Right forelimb (tissue), 1 donor: ENCODE measurements at places on chromosomes 5 and 9.

- no peak for DNase-seq
Measured at GRCh38 chr9:33619666-33620404, 95.8 kb downstream of the ANKRD18B start.

- DNase-seq: no peak
Measured at GRCh38 chr9:104269996-104270963, 176.2 kb downstream of the SMC2 start.

- DNase-seq: no peak
Measured at GRCh38 chr5:107551088-107551487, 119.6 kb downstream of the EFNA5 start.

GRCh38 chr9:113772121-113772810 is 103.8 kb upstream of the ZNF618 start:
- DNase-seq: peak; percentile 62

DNA sequence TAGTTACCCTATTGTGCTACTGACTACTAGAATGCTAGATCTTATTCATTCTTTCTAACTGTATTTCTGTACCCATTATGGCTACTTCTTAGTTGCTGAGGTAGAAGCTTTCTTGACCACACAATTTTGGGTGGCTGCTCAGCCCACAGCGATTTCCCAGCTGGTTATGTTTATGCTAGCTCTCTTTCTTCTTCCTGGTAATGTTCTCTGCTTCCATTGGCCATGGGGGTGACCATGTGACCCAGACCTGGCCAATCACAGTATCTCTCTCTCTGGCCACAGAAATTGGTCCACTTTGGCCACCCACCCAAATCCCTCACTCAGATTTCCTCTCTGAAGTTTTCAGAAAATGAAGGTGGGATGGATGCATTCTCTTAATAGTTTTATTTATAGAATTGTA is 427.9 kb upstream of the CLINT1 start:
- no peak for DNase-seq

- DNase-seq: no peak
Measured at GRCh38 chr9:23302281-23302680, 523.8 kb downstream of the ELAVL2 start.

DNA sequence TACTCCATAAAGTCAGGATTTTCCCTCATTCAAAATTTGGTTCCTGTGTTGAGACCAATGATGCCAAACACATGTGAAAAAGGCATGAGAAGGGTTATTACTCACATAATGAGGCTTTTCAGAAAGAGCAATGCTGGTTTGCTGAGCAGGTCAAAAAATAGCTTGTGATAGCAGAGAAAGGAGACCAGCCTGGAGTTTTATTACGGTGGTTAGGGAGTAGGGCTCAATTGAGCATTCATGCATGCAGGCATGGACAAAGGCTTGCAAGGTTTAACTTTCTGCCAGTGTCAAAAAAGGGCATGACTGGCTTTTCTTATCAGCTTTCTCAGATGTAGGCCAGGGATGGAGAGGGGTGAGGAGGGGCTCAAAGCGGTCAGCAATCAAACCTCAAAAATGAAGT is 628.3 kb downstream of the DNAH5 start:
- no peak for DNase-seq

DNA sequence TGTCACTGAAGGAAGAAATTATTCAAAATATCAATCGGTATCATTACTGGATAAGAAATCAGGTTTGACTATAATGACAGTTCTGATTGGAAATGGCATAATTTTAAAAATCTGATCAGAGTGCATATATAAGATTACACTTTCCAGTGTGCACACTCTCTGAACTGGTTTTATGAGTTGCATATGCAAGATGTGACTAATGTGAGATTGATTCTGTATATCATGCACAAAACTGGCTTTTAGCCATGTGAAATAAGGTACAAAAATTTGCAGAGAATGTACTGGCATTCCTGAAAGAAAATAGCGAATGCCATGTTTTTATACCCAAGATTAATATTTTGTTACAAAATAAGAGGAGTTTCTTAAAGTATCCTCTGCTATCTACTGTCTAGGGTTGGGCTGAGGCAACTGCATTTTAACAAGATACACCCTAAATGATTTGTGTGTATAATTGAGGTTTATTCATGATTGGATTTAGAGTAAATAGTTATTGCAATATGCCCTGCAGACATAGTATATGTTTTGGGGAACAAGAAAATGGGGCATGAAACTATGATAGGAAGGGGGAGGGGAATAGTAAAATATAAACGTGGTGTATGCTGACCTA is 70.7 kb downstream of the LNPEP start:
- no peak for DNase-seq

- DNase-seq: no peak
Measured at GRCh38 chr9:135186248-135187164, 99.0 kb downstream of the OLFM1 start.

DNA sequence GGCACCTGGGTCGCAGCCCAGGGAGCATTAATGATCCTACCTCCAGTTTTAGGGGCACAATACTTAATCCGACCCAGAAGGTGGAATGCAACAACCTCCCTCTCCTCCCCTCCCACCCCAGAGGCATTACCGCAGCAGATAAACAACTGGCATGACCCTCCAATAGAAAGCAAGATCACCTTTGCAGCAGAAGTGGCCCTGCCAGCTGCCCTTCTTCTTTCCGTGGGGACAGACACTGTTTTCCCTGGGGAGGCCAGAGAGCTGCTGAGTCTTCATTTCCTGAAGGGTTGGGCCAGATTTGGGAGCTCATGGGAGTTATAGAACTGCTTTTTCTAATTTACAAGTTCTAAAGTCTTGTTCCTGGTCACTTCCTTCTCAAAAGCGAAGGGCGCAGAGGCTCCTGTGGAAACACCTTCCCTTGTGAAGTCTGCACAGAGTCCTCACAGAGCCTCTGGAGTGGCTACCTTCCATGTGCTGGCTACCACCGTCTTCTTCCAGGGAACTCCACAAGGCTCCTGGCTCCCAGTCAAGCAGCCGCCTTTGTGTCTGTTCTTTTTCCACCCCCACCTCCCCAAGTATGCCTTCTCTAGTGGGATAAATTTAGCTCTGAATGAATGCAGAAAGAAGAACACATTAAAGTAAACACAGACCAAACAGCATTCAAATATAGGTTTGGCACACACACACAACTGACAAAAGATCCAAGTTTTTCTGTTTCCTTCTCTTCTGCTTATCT is 8.0 kb upstream of the PALM2AKAP2 start:
- peak; percentile 62 for DNase-seq

GRCh38 chr5:45521067-45521466 is 175.1 kb downstream of the HCN1 start:
- no peak for DNase-seq

- no peak for DNase-seq
Measured at GRCh38 chr9:89439571-89439970, 58.3 kb downstream of the SEMA4D start.

DNA sequence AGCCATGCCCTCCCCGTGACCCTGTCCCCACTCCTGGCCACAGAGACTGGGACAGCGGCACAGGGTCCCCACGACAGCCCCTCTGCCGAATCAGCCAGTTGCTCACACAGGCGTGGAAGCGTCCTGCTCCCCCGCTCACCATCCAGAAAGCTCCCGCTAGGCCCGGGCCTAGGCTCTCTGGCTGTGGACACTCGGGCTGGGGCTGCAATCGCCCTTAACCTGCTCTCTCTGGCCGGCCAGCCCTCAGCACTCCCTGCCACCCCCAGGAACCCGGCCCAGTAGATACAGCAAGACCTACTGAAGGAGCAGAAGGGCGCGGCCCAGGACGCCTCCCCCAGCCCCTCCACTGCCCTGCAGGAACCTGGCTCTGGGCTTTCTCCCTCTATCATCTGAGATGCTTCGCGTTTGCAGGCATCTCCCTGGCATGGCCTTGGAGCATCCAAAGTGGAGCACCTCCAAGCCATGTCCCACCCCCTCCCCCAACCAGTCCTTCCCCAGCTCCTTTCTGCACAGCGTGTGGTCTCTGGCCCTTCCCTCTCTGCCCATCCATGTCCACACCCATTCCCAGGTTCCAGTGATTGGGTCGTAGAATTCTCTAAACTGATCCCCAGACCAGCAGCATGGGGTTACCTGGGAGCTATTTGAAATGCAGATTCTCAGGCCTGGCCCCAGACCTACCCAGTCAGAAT is 113.7 kb upstream of the LMX1B start:
- no peak for DNase-seq

- DNase-seq: peak; percentile 63
Measured at GRCh38 chr5:172503925-172504700, 49.8 kb upstream of the SH3PXD2B start.

DNA sequence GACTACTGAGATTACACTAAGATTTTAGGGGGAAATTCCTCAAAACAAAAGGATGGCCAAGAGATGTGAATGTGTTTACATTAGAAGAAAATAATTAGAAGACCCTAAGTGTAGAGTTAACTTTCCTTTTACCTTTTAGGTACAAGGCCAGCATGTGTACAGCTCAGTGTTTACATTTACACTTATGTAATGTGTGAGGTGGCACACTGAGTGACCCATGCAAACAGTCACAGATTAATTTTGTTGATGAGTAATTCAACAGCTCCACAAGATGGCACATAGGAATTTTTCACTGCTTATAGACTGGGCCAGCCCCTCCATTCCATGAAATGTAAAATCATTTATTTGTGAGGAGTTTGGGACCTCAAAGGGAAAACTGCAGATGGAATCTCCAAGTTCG is 90.1 kb upstream of the SLC12A2 start:
- no peak for DNase-seq

GRCh38 chr9:125541840-125542243 is 165.2 kb downstream of the MAPKAP1 start:
- no peak for DNase-seq

DNA sequence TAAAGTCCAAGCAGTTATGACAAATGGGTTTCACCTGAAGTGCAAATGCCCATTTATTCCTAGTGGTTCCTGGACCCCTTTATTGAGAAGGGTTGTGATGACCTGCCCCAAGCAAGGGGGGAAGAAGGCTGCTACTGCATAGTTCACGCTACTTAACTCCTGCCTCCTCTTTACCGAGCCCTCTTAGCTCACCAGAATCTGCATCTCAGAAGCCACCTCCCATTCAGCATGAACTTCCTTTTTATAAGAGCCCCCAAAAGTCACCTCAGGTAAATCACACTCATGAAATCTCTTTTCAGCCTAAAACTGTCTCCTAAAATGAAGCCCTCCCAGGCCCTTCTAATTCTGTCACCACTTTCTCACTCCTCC is 26.6 kb upstream of the C9orf72 start:
- no peak for DNase-seq

- no peak for DNase-seq
Measured at GRCh38 chr5:41246376-41246775, 33.0 kb upstream of the C6 start.

- no peak for DNase-seq
Measured at GRCh38 chr5:17694371-17694770, 60.1 kb downstream of the TAF11L14 start.

- no peak for DNase-seq
Measured at GRCh38 chr5:129246088-129246487, 151.5 kb downstream of the ISOC1 start.

DNA sequence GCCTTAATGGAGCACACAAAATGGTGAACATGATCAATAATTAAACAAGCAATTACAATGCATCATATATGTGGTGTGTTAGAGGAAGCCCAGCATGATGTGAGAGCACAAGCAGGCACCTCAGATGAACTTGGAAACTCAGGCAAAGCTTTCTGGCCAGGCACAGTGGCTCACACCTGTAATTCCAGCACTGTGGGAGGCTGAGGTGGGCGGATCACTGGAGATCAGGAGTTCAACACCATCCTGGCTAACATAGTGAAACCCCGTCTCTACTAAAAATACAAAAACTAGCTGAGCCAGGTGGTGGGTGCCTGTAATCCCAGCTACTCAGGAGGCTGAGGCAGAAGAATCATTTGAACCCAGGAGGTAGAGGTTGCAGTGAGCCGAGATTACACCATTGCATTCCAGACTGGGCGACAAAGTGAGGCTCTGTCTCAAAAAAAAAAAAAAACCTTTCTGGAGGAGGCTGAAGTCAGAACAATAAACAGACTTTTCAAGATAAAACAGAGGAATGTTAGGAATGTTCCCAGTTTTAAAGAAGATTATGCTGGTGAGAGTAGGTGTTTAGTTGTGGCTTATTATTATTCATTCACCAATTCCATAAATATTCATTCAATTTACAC is 159.4 kb downstream of the CEMIP2 start:
- DNase-seq: no peak

GRCh38 chr5:149808264-149808982 is 78.3 kb downstream of the PPARGC1B start:
- DNase-seq: no peak

DNA sequence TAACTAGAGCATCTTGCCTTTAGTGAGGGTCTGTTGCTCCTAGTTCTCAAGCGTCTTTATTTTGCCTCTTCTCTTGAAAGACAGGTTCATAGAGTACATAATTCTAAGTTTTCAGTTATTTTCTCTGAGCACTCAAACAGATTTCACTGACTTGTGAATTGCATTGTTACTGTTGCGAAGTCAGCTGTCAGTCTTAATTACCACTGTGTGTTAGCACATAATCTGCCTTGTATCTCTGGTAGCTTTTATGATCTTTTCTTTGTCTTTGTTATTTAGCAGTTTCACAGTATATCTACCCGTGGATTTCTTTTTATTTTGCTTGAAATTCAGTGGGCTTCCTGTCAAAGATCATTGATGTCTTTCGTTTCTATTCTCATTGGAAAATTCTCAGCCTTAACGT is 192.9 kb downstream of the TTLL11 start:
- no peak for DNase-seq

GRCh38 chr5:172870291-172870714 is 36.3 kb downstream of the ERGIC1 start:
- DNase-seq: no peak

DNA sequence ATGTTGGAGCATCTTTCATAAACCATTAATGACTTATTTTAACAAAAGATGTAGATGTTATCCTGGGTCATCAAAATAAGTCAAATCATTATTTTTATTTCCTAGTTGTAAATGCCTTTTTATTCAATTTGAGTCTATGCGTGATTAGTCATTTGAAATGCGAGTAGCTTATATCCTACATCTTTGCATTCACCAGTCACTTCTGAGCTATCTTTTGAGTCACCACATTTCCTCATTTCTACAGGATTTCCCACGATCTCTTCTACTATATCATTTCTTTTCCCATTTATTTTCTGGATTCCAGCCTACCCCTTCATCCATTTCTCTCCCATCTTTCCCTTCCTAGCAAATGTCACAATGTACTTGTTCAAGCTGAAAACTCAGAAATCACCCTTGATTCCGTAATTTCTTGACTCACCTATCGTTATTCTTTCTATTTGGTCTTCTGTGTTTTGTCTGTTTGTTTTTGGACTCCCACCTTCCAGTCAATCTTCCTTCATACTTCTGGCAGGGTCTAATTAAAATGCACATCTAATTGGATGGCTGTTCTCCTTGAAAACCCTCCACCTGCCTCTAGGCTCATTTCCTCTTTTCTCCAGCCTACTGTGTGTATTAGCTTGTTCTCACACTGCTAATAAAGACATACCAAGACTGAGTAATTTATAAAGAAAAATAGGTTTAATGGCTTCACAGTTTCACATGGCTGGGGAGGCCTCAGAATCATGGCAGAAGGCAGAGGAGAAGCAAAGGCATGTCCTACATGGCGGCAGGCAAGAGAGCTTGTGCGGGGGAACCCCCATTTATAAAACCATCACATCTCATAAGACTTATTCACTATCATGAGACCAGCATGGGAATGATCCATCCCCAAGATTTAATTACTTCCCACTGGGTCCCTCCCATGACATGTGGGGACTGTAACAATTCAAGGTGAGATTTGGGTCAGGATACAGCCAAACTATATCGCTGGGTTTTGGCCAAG is 112.4 kb downstream of the MEF2C start:
- DNase-seq: no peak
